ENCODE measurements at places on chromosomes 4 and X.

- DNase-seq: no peak
Observed at GRCh38 chr4:68895561-68896198, 55.9 kb downstream of the UGT2A3 start.

DNA sequence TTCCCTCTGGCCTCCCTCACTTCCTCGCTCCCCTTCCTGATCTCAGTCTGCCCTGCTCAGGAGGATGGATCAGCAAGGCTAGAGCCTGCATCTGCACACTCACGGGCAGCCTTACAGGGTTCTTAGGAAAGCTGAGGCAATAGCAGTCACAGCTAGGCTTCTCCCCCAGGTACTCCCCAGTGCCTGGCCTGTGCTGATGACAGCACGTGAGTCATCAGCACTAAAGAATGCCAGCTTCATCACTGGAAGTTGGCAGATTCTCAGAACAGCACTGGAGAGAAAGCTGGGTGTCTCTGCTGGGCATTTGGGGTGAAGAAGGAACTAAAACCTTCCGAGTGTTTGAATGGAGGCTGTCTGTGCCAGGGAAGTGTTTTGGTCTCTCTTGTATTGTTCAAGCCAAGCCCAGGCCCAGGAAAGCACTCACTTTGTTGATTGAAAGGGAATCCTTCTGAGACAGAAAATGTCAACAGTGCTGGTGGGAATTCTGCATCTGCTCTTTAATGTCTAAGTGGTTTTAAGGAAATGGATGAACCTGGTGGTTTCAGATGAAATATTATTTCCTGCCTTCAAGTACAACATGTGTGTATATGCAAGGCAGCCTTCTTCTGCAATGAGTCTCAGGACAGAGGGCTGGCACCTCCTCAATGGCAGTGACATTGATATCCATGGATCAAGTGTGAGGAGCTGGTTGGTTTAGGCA lies 73.0 kb upstream of the SCOC start:
- no peak for DNase-seq

- no peak for DNase-seq
Observed at GRCh38 chrX:136347706-136348105, 46.9 kb downstream of the ADGRG4 start.

DNA sequence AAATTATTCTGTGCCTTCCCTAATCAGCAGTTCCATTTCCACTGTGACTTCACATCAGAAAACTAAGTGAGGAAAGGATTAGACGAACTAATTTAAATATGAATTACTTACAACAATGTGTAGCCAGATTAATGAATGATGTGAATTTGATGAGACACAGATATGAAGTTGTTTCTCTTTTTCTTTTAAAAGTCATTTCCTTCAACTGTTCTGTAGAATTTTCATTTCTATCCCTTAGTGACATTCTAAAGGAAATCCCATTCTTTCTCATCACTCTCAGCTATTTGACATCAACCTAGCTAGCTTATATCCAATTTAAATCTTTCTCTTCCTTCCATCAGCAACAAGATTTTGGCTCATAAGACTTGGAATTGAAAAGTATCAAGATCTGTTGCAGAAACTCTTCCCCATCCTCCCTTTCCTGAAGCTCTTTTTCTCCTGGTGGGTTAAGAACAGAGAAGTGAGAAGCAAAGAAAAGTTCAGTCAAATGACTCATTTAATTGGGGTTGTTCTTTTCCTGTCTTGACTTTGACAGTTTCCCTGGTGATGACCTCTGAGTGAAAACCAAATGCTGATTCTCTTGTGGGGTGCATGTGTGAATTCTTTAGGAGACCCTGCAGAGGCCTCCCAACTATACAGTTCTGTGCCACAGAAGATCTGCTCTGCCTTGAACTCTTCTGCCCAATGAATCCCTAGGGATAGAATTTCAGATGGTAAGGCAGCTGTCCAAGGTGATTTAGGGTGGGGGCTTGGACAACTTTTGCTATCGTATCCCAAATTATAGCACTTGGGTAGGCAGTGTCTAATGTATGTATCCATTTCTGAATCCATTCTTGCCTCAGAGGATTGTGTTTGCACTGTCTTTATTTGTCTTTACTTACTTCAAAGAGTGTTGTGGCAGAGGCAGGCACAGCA lies 232.5 kb upstream of the GPRIN3 start:
- DNase-seq: no peak

- DNase-seq: no peak
Observed at GRCh38 chrX:73850124-73851013, 287.4 kb downstream of the CHIC1 start.

- DNase-seq: no peak
Observed at GRCh38 chrX:107733686-107734085, 41.9 kb downstream of the TSC22D3 start.

GRCh38 chrX:9942086-9942485 lies 25.1 kb upstream of the CLDN34 start:
- peak; percentile 37 for DNase-seq

- DNase-seq: no peak
Observed at GRCh38 chr4:169582203-169582602, 30.2 kb downstream of the NEK1 start.

- DNase-seq: no peak
Observed at GRCh38 chrX:110341189-110342035, 17.2 kb upstream of the RTL9 start.

DNA sequence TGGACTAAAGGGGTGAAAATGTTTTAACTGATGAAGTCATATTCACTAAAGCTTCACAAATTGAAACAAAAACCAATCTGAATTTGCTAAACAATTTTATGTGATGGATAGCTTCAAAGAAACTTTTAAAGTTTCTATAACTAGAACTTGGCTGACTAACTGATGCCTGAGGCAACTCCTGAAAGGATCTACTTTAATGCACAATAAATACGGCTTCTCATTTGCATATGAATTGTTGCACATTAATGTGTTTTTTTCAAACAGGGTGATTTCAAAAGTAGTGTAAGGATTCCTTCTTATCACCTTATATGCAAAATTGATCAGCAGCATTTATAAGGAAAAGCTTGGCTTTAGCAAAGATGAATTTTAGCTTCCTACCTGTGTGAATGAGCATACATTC lies 58.4 kb upstream of the ATOH1 start:
- no peak for DNase-seq

DNA sequence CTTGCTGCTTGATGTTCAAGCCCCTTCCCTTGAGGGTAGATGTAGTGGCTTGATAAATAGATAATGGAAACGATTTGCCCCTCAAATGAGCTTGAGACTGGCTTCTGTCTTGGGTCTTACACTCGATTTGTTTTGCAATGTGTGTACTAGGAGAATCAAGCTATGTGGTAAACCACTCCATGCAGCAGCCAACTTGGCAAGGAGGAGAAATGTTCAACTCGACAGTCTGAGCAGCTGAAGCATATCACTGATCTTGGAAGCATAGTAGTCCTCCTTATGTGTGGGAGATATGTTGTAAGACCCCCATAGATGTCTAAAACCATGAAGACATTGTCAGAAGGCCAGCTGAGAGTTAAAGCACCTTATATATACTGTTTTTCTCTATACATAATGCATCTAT lies 125.3 kb downstream of the CCNG2 start:
- no peak for DNase-seq

- DNase-seq: no peak
Observed at GRCh38 chrX:114985967-114986592, 31.3 kb downstream of the IL13RA2 start.

DNA sequence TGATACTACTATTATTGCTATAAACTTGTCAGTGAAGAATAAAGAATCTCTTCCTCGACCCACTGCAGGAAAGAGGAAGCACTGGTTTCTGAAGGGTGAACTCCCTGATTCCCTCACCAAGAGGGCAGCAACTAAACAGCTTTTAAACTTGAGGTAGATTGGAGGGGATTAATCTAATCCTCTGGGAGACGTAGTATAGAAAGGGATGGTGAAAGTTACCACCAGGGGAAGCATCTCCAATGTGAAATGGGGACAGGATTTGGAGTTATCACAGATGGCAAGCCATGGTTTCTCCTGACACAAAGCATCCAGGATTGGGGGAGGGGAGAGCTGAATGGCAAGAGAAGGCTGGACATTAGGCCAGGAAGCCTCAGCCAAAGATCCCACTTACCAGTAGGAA lies 62.7 kb upstream of the PTPN13 start:
- no peak for DNase-seq

- no peak for DNase-seq
Observed at GRCh38 chr4:25667931-25668557, 12.4 kb downstream of the SLC34A2 start.

GRCh38 chr4:34181891-34182290 lies 2062.4 kb downstream of the ARAP2 start:
- no peak for DNase-seq

DNA sequence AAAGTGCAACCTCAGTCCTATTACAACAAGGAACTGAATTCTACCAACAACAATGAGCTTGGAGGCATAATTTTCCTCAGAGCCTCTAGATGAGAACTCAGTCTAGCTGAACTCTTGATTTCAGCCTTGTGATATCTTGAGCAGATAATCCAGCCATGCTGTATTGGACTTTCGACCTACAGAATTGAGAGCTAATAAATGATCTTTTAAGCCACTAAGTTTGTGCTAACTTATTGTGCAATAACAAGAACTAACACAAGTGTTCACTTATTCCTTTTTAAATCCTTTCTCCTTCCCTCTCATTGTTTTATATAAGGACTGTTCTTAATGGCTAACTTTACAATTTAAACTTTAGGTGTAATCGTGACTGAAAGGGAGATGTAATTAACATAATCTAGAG lies 140.7 kb downstream of the MAGEB17 start:
- no peak for DNase-seq

GRCh38 chr4:169634975-169635374 lies 14.6 kb downstream of the CLCN3 start:
- DNase-seq: no peak

DNA sequence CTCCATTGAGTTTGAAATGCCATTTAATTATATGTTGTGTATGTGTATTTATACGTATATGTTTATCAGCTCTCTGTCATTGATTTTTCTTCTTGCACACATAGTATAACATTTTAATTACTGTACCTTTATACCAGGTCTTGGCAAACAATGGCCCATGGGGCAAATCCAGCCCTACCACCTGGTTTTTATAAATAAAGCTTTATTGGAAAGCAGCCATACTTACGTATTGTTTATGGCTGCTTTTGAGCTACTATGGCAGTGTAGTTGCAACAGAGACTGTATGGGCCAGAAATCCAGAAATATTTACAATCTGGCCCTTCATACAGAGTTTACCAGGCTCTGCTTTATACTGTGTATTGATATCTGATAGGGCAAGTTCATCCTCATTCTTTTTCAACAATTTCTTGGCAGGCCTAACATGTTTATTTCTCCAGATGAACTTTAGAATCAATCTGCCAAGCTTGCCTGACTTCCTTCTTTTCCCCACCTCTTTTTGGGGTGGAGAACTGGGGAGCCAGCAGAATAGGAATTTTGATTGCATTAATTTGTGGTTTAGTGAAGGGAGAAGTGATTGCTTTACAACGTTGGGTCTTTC lies 15.8 kb downstream of the DCUN1D4 start:
- DNase-seq: no peak

GRCh38 chrX:17081968-17082367 lies 135.5 kb downstream of the REPS2 start:
- DNase-seq: no peak
